ENCODE measurements at places on chromosomes 4 and X. TPM values are rescaled to one million over a fixed set of nuclear protein-coding genes. Genes with fewer than 3 reads are reported as not detected.

Gene KIAA1210
- not detected for polyA plus RNA-seq

Gene SERPINA7
- not detected for polyA plus RNA-seq

- no peak for DNase-seq
These were observed 226.4 kb downstream of the MAGEB5 start for GRCh38 chrX:26442340-26442739.

GRCh38 chrX:68938244-68939004 lies 109.6 kb downstream of the EFNB1 start:
- DNase-seq = no peak

Gene ZNF185
- polyA plus RNA-seq = 48.6 TPM

All from keratinocyte (primary cell).